ENCODE measurements at places on chromosomes 3 and 15. TPM values are rescaled to one million over a fixed set of nuclear protein-coding genes. Genes with fewer than 3 reads are reported as not detected.

Gene LMAN1L
- total RNA-seq = 0.15 TPM

Gene ATP13A4
- 2.1 TPM for total RNA-seq

Gene MESP2
- not detected for total RNA-seq

Gene KLHL40
- not detected for total RNA-seq

Gene IQCF5
- not detected for total RNA-seq

Gene FANCD2
- total RNA-seq = 71.4 TPM

Gene FAM98B
- total RNA-seq = 67.9 TPM

Gene CRABP1
- not detected for total RNA-seq

Gene ANKRD34C
- not detected for total RNA-seq

Gene CHCHD6
- 16.9 TPM for total RNA-seq

Gene CSPG4
- 0.02 TPM for total RNA-seq

Gene EIF2B5
- 74.8 TPM for total RNA-seq

Gene HIGD2B
- 0.17 TPM for total RNA-seq

Gene CTDSPL
- 1.0 TPM for total RNA-seq

Gene ACP3
- not detected for total RNA-seq

Gene CYP1A2
- not detected for total RNA-seq

Gene NDN
- total RNA-seq = 1.4 TPM

Gene ADCY5
- not detected for total RNA-seq
